ENCODE measurements at places on chromosomes 5 and 9.

GRCh38 chr5:50712479-50712878 is 46.0 kb downstream of the PARP8 start:
- DNase-seq, result no peak

- no peak for DNase-seq
These were observed 9.4 kb downstream of the SLC38A9 start for GRCh38 chr5:55702598-55703345.

GRCh38 chr5:148791334-148791667 is 35.1 kb upstream of the ADRB2 start:
- no peak for DNase-seq

DNA sequence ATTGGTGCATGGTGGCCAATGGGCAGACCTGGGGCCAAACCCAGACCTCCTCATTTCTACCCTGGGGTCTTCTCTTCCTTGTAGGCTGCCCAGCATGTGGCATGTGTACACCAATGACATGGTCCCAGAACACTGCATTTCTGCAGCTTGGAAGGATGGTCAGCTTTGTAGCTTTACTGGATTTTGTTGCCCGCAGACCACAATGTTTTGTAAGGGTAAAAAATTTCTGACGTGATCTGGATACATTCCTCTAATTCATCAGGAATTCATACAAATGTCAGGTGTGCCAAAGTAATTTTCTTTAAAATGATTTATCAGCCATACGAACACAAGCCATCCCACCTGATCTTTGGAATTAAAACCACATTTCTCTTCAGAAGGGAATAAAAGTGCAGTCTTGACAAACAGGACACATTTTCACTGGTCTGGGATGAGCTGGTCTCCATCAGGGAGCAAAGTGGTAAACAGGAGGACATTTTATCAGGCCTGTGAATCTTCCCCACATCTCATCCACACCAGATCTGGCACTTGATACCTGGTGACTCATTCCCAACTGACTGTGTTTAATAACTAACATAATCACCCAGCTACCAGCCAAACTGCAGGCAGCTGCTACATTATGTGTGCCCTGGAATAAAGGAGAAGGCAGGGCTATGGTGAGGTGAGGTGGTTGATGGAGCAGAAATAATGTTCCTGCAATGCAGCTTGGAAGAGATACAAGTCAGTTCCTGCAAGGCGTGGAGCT is 103.9 kb downstream of the SPOCK1 start:
- DNase-seq, result no peak

DNA sequence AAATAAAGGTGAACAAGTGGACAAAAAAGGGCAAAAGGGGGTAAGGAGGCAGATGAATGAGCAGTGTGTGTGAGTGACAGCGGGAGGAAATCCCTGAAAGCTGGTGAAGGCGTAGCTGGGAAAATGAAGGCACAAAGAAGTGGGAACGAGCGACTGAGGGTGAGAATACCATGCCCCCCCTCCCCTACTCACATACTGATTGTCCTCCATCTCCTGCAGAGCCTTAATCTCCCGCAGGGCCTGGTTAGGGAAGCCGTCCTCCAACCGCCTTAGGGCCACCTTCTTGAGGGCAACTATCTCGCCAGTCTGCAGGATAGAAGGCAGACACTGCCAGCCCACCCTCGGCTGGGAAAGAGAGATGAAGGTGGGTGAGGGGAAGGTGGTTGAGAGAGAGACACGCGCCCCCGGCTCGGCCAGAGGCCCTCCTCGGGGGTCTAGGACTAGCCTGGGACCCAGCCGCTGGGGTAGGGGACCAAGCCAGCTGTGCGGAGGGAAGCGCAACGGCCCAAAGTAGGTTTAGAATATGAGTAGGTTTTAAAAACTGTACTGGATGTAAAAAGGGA is 522 bp downstream of the CDK20 start:
- no peak for DNase-seq

GRCh38 chr5:74556006-74556405 is 84.5 kb downstream of the ENC1 start:
- DNase-seq, result no peak

GRCh38 chr9:88388886-88389605 is 802 bp downstream of the SPIN1 start:
- DNase-seq, result no peak

DNA sequence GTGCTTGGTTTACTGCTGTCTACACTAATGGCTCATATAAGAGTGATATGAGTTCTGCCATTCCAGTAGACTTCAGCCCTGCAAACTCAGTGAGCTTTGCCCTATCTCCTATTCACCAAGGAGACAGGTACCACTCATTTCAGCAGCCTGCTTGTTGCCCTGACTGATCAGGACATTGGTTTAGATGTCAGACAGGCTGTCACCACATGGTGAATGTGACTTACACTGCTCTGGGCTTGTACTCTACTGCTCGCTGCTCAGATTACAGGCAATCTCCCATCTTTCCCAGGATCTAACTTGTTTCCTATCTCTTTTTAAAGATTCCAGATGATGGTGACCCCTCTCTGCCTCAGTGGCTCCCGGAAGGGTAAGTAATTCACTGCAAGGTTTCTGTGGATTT is 123.3 kb upstream of the RUSC2 start:
- DNase-seq, result no peak

DNA sequence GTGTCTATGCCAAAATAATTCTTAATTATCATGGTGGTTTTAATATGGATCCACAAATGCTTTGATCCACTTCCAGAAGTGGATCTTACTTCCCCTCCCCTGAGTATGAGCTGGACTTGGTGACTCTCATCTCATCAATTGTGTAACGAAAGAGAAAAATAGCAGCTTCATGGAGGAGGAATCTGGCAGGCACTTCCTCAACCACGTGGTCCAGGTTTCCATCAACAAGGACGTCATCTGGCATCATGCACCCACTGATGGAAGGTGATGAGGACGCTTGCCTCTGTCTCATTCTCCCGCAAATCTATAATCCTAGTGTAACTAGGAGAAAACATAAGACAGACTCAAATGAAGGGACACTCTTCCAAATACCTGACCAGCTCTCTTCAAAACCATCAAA is 54.6 kb upstream of the S1PR3 start:
- no peak for DNase-seq

DNA sequence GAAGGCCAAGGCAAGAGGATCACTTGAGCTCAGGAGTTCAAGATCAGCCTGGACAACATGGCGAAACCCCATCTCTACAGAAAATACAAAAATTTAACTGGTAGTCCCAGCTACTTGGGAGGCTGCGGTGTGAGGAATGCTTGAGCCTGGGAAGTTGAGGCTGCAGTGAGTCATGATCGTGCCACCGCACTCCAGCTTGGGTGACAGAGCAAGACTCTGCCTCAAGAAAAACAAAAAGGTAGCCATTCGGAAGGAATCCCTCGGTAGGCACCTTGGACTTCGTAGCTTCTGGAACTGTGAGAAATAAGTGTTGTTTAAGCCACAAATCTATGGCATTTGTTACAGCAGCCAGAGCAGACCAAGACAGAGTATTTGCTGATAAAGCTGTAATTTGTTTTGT is 174.2 kb downstream of the DCP2 start:
- no peak for DNase-seq

DNA sequence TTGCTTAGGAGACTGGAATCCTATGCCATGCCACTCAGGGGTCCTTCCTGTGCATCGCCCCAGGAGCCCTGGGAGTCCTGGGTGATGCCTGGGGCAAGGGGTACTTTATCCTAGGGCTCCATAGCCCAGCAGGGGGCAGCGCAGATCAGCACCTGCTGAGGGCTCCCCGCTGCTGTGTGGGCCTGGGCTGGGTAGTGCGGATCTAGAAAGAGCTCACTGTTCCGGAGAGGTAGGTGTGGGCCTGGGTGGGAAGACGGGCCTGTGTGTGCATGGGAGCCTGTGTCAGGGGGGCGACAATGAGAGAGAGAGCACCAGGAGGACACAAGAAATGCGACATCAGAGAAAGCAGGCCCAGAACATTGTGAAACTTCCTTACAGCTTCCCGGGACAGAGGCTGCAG is 11.4 kb upstream of the DAB2IP start:
- no peak for DNase-seq

- DNase-seq, result no peak
These were observed 11.3 kb upstream of the ADRB2 start for GRCh38 chr5:148815086-148815485.

DNA sequence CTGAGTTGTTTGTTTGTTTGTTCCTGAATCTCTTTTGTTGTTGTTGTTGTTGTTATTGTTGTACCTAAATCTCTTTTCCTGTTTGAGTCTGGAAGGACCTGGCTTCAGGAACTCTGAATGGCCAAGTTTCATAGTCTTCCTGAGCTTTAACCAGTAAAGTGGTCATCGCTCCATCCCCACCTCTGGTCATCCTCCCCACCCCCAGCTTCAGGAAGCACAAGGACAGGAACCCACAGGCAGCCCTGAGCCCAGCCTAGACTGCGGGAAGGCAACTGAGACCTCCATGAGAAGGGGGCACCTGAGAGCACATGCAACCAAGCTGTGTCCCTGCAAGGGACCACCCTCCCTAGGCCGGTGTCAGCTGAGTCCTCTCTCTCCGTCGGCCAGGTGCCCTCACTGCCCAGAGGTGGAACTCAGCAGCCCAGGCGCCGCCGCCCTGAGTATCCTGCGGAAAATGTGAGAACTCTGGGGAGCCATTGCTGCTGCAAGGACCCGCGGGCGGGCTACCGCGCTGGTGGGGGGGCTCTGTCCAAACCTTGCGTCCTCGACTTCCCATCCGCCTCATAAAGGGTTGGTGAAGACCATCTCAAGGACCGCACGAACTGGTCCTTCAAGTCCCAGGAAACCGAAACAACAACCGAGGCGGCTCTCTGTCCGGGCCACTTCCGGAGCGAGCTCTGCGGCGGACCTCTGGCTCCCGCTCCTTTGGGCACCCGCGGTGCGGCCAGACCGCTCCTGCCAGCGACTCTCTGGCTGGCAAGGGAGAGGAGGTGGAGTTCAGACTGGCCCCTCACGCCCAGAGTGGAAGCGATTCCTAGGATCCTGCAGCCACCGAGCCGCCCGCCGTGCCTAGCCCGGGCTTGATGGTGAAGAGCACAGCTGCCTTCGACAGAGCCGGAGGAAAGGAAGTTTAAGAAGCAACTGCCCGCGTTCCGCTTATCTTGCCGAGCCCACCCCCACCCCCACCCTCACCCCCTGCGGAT is 4.2 kb downstream of the BARX1 start:
- DNase-seq, result no peak

DNA sequence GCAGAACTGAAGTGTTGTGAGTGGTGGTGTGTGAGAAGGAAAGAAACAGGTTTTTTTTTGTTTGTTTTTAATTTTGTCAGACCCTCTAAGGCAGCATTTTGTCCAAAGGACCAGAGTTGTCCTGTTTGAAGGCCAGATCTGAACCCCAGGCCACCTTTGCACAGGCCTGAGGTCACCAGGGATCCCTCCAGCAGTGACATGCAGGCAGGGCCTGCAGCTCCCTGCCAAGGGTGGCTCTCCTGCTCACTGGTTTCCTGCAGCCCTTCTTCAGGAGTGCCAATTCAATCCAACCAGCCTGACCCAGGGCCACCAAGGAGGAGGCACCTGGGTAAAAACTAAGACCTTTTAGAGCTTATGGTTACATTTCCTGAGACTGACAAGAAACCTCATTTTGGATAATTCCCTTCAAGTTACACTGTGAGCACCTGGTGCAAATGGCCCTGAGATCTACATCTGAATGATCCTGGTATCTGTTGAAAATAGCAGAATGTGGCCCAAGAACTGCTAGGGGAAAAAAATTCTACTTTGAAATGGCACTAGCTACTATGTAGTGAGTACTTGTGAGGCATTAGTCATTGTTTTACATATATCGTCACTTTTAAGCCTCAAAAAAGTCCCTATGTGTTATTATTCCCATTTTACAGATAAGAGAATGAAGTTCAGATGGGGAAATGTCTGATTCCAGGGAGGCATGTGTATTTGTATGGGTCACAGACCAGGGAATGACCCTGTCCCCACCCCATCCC is 33.5 kb upstream of the SMU1 start:
- no peak for DNase-seq

DNA sequence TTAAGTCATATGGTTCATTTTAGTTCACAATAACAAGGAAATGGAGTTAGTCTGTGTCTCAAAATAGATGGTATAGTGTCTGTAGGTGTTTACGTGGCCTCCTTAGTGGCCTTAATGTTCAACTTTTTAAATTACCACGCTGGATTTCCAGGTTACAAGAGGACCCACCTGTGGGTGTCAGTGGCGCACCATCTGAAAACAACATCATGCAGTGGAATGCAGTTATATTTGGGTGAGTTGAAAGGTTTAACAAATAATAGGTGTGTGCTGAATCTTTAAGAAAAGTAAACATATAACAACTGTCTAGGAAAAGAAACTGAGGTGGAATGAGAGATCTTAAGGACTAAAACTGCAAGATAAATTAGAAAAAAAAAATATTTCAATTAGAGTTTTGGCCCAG is 2.9 kb downstream of the UBE2B start:
- DNase-seq, result no peak

- DNase-seq, result no peak
These were observed 136.9 kb downstream of the SIL1 start for GRCh38 chr5:139061274-139061673.

DNA sequence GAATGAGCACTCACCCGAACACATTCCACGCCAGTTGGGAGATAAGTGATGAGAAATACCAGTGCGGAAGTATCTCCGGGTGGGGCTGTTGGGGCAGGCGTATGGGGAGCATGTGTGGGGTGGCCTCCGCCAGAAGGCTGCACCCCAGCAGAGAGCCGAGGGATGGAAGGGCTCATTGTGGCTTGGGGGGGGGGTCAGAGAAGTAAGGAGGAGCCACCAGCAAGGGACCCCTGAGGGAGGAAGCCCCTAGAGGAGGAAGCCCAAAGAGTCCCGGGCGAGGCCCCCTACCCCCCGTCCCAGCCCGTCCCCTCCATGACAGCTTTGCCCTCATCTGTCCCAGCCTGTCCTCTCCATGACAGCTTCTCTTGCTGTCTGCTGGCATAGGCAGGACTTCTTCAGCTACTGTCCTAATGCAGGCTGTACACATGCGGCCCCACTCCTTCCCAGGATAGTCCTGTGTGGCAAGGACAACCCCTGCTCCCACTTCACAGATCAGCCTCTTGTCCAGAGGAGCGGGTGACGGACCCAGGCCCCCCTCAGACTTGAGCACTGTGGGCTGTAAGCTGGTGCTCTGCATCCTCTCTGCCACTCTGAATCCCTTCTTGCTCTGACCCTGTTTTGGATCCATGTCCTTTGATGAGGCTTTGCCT is 239.6 kb downstream of the CACNA1B start:
- no peak for DNase-seq

DNA sequence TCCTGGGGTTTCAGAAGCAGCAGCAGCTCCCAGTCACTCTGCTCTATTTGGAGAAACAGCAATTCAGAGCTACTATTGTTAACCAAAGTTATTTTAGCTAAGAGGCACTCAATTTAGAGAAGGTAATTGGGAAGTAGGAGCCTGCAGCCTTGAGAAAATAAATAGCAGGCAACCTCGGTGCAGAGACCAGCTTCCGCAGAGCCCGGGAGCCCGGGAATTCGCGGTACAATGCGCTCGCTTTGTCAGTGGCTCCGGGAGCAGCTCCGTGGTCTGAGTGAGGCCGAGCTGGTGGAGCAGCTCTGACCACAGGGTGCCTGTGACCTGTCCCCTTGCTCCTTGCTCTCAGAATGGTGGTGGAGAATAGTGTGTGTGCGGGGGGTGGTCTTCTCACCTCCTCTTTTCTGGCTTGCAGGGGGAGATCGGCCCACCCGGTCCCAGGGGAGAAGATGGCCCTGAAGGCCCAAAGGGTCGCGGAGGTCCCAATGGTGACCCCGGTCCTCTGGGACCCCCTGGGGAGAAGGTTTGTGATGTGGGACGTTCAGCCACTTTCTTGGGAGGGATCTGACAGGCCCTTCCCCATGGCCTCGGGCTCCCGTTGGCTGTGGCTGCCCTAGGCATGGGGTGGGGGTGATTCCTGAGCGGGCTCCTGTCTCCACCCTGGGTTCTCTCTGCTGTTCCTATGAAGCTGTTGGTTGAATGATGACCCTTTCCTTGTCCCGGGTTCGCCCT is 95.9 kb upstream of the FCN2 start:
- DNase-seq, result no peak

GRCh38 chr5:159990506-159990905 is 18.4 kb upstream of the TTC1 start:
- DNase-seq, result no peak

All from GOT3 (cell line).